Mammary epithelial cell (primary cell): ENCODE measurements at places on chromosomes 7 and 10. TPM values are rescaled to one million over a fixed set of nuclear protein-coding genes. Genes with fewer than 3 reads are reported as not detected.

Gene FAM131B
- polyA plus RNA-seq, result 0.58 TPM

Gene BNIP3
- 102 TPM for polyA plus RNA-seq

Gene MMD2
- polyA plus RNA-seq, result not detected

Gene VIM
- 1,682 TPM for polyA plus RNA-seq

Gene PRLHR
- polyA plus RNA-seq, result not detected

Gene DNAH11
- 0.23 TPM for polyA plus RNA-seq

Gene NRG3
- polyA plus RNA-seq, result not detected

DNA sequence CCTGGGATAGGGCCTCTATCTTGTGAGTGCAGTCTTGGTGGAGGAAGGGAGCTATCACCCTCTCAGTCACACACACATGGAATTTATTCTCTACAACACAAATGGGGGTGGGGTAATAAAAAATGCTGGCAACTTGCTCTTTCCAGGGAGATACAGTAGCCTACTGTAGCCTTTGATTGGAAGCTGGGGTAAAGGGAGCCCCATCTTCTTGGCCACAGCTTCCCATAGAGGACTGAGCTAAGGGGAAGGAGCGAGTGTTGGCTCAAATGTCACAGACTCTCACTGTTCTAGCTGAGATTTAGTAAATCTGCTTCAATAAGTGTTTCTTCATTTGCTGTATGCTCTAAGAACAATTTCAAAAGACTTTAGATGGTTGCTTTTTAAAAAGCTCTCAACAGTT, 222.2 kb upstream of the CXCL12 start:
- no peak for DNase-seq

DNA sequence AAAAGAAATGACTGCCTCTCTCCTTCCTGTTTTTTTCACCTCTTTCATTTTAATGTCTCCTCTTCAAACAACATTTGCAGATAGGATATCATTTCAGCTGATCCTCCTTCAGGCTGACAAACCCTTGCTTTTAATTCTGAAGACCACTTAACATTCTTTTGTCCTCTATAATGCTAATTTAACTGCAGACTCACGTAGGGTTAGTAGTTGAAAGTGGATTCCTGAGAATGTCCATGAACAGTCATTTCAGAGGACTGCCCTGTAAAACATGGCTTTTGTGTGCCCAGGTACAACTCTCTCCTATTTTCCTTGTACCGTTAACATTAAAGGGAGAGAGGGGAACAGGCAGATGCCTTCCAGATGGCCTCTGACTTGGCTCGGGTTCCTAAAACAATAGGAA, 524.4 kb downstream of the SDK1 start:
- no peak for DNase-seq

DNA sequence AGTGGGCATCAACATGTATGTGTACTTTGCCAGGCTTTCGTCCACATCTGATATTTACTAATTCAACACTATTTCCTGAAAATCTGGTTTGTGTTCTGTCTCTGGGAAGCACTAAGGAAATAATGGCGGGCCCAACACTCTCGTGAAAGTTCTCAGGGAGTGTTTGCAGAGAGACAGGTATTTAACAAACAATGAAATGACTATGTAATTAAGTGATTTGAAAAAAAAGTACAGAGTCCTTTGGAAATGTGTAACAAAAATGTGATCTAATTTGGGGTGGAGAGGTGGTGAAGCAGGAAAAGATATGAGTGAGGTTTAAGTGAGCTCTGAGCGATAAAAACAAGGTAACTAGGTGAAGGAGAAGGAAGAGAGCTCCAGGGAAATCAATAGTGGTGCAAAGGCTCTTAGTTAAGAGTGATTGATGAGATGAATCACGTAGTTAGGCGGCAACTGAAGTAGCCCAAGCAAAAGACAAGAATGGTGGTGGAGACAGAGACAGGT, 95.3 kb upstream of the DNAJB12 start:
- no peak for DNase-seq

- no peak for DNase-seq
Observed at GRCh38 chr7:105296491-105296890, 92.2 kb downstream of the SRPK2 start.

DNA sequence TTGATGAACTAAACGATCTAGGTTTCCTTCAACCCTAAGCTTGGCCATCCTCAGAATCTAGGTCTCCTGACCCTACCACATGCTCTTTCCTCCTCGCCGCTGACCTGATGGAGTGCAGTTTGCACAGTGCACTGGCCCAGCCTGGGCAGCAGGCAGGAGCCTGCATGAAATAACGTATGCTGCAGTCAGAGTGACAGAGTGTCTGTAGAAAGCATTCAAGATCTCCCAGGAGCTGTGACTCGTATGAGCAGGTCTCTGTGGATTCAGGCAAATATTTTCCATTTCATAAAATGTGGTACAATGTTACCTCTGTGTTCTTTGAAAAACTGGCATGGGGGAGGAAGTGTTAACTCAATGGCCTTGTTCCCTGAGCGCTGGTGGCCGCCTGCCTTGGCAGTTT, 441.8 kb downstream of the RPS24 start:
- no peak for DNase-seq

GRCh38 chr7:107237451-107237850, 68.6 kb downstream of the HBP1 start:
- no peak for DNase-seq

DNA sequence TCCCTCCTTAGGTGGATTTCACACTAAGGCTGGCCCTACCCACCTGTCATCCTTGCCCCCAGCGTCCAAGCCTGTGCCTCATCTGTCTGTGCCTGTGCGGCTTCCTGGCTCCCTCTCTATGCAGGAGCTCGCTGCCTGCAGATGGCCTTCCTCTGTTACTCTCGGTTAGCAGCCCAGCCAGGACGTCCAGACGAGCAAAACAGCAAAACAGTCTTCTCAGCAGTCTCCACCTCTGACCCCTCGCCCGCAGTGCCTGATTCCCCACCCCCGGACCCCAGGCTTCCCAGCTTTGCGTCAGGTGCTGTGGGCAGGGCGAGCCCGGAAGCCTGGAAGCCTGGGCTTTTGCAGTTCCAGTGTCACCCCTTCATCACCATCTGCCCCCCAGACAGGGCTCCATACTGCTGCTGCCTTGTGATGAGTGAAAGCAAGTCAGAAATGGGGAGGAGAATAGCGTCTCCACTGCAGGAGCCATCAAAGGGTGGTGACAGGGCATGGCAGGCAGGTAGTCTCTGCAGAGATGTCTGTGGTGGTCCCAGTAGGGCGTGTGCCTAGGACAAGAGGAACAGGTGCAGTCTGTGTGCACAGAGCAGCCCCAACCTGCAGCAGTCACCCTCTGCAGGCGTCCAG, 88.5 kb downstream of the ADCY1 start:
- no peak for DNase-seq

GRCh38 chr10:113463777-113464176, 89.1 kb upstream of the HABP2 start:
- no peak for DNase-seq

DNA sequence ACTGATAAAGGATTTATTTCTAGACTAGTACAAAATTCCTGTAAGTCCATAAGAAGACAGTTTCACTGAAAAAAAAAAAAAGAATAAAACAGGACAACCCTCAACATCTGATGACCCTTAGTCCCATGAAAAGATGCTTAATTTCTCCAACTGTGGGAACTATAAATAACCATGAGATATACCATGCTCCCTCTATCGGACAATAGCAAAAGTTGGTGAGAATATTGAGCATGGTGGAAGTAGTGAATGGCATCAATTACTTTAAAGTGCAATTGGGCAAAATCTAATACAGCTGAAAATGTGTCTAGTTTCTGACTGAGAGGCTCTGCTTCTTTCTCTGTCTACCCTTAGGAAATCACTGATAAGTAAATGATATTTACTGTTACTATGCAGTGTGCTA, 348.8 kb downstream of the SUGCT start:
- DNase-seq, result no peak

DNA sequence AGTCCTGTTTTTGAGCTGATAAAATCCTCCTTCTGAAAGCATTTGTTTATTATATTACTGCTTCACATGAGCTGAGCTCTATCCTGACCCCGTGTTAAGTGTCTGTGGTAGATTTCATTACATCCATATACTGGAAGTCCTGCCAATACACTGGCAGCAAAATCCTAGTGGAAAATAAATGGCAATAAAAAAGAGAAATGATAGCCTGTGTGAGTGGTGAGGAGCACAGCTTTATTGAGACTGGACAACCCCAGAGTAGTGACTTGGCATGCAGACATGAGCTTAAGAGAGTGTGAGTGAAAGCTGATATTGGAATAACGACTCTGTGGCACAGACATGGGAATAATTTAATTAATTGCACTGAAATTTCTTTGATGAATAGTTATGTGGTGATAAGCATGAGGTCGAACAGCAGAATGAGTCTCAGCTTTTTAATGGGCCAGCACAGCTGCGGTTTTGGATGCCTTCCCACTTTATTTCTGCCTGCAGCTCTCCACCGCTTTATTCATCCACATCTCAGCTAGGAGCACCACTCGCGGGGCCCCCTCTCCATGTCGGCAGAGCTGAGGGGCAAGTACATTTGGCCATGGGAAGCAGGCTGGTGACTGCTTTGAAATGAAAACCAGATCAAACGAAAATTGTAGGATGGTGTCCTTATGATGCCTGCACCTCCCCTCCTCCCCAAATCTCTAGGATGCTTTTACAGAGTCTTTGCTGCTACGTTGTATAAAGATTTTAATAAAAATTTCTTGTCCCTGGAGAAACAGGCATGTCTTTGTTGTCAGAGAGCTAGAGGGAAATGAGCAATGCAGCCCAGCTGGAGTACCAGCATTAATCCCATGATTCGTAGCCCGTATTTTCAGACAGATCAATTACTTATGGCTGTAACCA, 494.3 kb downstream of the AUTS2 start:
- no peak for DNase-seq

DNA sequence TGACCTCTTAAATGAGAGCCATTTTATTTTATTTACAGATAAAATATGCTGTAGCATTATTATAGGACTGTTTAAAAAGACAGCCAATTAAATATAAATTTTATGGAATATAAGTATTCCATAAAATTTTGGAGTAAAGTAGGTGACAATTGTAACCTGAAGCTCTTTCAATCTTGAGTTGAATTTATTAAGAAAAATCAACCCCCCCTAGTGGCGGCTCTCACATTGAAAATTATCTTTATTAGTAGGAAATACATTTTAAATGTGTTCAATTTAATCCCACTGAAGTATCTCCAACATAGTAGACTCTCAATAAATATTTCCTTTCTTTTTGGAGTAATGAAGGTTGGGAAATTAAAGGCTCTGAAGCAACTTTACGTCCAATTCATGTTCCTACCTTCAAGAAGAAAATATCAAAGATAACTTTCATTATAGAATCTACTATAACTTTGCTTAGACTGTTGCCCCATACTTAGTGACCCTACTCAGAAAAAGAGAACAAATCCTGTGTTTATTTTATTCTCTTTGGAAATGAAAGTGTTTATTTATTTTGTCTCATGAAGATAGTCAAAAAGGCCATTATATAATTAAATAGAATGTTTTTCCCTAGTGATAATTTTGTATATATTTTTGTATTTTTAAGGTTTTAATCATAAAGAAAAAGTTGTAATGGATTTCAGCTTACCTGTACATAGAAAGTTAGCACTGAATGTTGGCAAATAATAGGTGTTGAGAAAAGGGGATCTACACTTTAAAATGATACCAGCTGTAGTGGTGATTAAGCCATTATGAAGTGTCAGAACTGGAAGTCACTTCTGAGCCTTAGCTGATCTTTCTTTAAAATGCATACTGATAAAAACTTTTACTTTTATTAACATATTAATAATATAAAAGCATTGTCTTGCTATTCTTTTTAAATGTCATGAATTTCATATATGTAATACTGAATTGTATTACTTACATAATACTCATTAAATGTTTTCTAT, 3.3 kb downstream of the AHR start:
- DNase-seq, result peak; percentile 22

GRCh38 chr10:116444527-116445142, 17.0 kb downstream of the PNLIPRP3 start:
- DNase-seq, result no peak

DNA sequence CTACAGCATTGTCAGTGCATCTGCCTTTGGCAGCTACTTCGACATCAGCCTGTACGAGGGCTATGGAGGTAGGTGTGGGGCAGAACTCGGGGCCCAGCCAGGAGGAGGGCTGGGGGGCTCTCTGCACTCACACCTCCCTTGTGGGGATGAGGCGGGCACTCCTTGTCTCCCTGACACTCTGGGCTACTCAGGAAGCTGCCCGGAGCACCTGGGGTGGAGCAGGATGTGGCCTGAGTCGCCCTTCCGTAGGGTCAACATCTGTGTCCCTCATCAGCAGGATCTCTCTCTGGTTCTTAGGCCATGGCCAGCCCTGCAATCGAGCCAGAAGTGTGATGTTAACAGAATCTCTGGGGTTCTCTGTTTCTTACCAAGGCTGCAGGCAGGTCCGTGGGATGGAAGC, 40.2 kb downstream of the C10orf105 start:
- DNase-seq, result no peak

DNA sequence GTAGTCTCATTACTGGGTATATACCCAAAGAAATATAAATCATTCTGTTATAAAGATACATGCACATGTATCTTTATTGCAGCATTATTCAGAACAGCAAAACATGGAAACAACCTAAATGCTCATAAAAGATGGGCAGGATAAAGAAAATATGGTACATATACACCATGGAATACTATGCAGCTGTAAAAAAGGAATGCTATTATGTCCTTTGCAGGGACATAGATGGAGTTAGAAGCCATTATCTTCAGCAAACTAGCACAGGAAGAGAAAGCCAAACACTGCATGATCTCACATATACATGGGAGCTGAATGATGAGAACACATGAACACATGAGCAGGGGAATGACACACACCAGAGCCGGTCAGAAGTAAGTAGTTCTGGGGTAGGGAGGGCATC, 297.4 kb upstream of the GLI3 start:
- no peak for DNase-seq

- DNase-seq, result peak; percentile 11
Observed at GRCh38 chr10:122182308-122182707, 88.8 kb upstream of the BTBD16 start.

GRCh38 chr10:75544386-75544785, 113.0 kb downstream of the LRMDA start:
- DNase-seq, result no peak

GRCh38 chr7:128883622-128884448, 21.2 kb downstream of the ATP6V1F start:
- DNase-seq, result peak; percentile 47

DNA sequence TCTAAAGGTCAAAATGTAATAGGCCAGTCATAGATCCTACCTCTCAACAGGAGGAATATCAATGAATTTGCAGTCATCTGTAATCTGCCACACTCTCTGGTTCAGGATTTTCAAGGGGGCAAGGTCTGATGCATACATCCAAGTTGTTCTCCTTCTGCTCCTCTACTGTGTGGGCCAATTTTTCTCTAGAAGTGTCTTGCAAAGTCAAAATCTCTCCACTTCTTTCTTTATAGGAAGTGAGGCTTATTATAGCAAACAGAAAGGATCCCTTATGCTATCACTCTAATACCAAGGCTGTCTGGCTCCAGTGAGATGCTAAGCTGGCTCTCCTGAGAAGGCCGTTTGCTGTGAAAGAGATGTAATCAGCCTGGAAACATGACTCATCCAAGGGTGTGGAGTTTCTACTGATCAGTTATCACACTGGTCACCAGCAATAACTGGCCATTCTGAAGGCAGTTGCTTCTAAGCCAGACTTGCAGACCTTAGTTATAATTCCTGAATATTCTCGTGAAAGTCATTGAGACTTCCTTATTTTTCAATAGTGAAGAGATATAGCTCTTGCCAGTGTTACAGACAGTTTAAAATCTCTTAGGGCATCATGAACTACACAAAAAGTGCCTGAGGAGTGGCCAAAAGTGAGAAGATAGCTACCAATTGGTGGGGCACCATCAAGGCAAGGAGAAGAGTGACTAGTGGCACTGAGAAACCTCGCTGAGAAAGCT, 43.2 kb upstream of the LRGUK start:
- DNase-seq, result peak; percentile 72

GRCh38 chr7:140153666-140154161, 23.1 kb downstream of the KDM7A start:
- no peak for DNase-seq

GRCh38 chr7:114939484-114940097, 17.7 kb downstream of the MDFIC start:
- no peak for DNase-seq
